Purkinje cell (primary cell): ENCODE measurements at places on chromosomes 7 and 10. TPM values are rescaled to one million over a fixed set of nuclear protein-coding genes. Genes with fewer than 3 reads are reported as not detected.

The GBX1 gene
- polyA plus RNA-seq: not detected in 2 replicates

The TAS2R3 gene
- not detected in 2 replicates for polyA plus RNA-seq

The MYOZ1 gene
- not detected in 2 replicates for polyA plus RNA-seq

The PTF1A gene
- polyA plus RNA-seq: 2.6 TPM in 1 of 2 replicates, not detected in the other

The DNAJC12 gene
- polyA plus RNA-seq: 151 and 180 TPM in 2 replicates

The ST7 gene
- polyA plus RNA-seq: 69.3 and 95.2 TPM in 2 replicates

The CPA5 gene
- polyA plus RNA-seq: not detected in 2 replicates

The GLI3 gene
- 0.46 and 0.65 TPM in 2 replicates for polyA plus RNA-seq

The FZD1 gene
- 2.6 and 5.5 TPM in 2 replicates for polyA plus RNA-seq

The TMEM229A gene
- polyA plus RNA-seq: 2.7 and 3.3 TPM in 2 replicates

The COL28A1 gene
- 1.2 TPM in 1 of 2 replicates, not detected in the other for polyA plus RNA-seq

The CD36 gene
- polyA plus RNA-seq: 0.32 TPM in 1 of 2 replicates, not detected in the other

The ERVW-1 gene
- polyA plus RNA-seq: 1.5 TPM in 1 of 2 replicates, not detected in the other

The GPR22 gene
- 7.9 and 27.5 TPM in 2 replicates for polyA plus RNA-seq

The PLAU gene
- not detected in 2 replicates for polyA plus RNA-seq

The ICA1 gene
- 4.6 and 6.5 TPM in 2 replicates for polyA plus RNA-seq

The WNT2 gene
- polyA plus RNA-seq: 5.8 and 8.4 TPM in 2 replicates

The SH2D4B gene
- polyA plus RNA-seq: 0.21 TPM in 1 of 2 replicates, not detected in the other

The SEMA4G gene
- 40.3 and 76.9 TPM in 2 replicates for polyA plus RNA-seq

The CRTAC1 gene
- polyA plus RNA-seq: 9.6 TPM in 1 of 2 replicates, not detected in the other

The RPEL1 gene
- polyA plus RNA-seq: not detected in 2 replicates

The ACSM6 gene
- not detected in 2 replicates for polyA plus RNA-seq

The MINPP1 gene
- 10.2 and 14.3 TPM in 2 replicates for polyA plus RNA-seq

The MYL10 gene
- polyA plus RNA-seq: not detected in 2 replicates

The ENO4 gene
- polyA plus RNA-seq: 0.50 and 0.76 TPM in 2 replicates

The PTPRZ1 gene
- 89.8 and 134 TPM in 2 replicates for polyA plus RNA-seq

The AKR1C3 gene
- polyA plus RNA-seq: 5.4 and 8.9 TPM in 2 replicates

The CDC14C gene
- polyA plus RNA-seq: 0.15 TPM in 1 of 2 replicates, not detected in the other

The EGFR gene
- polyA plus RNA-seq: 1.6 and 2.4 TPM in 2 replicates

The CYP17A1 gene
- polyA plus RNA-seq: not detected in 2 replicates

The CALHM1 gene
- 0.40 TPM in 1 of 2 replicates, not detected in the other for polyA plus RNA-seq

The PLXNA4 gene
- 1.9 and 4.0 TPM in 2 replicates for polyA plus RNA-seq

The ITPRID1 gene
- 2.0 TPM in 1 of 2 replicates, not detected in the other for polyA plus RNA-seq

The MYH16 gene
- polyA plus RNA-seq: not detected in 2 replicates

The ACHE gene
- polyA plus RNA-seq: 0.73 and 1.6 TPM in 2 replicates

The SPAM1 gene
- polyA plus RNA-seq: not detected in 2 replicates
